ENCODE measurements at places on chromosomes 7 and 10.

DNA sequence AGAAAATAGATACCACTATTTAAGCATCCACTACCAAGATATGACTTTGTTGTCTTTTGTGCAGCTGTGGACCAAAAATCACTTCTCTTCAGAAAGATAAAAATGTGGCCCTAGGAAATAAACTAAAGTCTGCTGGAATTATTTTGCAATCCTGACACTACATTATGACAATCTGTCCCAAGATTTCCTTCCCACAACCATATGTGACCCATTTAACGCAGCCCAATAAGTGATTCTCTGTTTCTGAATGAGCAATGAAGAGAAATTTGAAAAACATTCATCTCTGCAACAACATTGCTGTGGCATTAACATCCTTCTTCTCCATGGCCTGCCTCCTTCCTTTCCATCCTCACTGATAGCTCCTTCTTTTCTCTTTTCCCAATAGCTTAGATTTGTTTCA is 212.0 kb downstream of the TSPAN12 start:
- no peak for DNase-seq

DNA sequence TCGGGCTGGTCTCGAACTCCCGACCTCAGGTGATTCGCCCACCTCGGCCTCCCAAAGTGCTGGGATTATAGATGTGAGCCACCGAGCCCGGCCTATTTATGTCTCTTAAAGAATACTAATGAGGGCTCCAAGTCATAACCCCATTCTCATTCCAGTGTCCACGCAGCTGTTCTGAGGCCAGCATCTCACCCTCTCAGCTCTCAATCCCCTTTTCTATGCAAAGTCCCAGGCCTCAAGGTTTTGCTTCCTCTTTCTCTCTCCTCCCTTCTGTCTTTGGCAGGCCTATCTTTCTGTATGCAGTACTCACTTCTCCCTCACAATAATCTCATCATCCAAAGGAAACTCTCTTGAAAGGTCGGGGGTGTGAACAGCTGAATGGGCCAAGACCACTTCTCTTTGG is 28.0 kb upstream of the VSIR start:
- DNase-seq: no peak

GRCh38 chr10:30959836-30960210 is 71.8 kb downstream of the ZNF438 start:
- no peak for DNase-seq

GRCh38 chr7:36840904-36841303 is 116.6 kb upstream of the AOAH start:
- no peak for DNase-seq

DNA sequence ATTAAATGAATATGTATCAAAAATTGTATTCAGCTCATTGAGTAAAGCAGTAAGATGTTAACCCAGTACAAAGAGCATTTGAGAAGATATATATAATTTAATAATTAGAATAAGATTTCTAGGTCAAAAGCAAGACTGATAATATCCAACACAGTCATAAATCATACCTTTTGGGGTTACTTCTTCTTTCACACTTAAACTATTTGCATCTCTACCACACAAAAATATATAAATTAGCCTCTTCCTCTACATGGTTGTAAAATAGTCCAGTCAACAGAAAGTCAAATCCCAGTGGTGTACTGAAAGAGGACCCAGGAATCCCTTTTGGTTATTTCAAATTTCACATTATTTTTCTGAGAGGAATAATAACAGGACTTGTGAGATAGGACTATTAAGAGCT is 204.6 kb upstream of the INHBA start:
- no peak for DNase-seq

GRCh38 chr10:127903789-127904188 is 3.1 kb upstream of the PTPRE start:
- DNase-seq: no peak

Data from stimulated activated CD8-positive, alpha-beta memory T cell treated with anti-CD3 and anti-CD28 coated beads, Interleukin-7, amount 100 ng/mL, for 1 hour (primary cell).